ENCODE measurements at places on chromosomes 12 and 14.

DNA sequence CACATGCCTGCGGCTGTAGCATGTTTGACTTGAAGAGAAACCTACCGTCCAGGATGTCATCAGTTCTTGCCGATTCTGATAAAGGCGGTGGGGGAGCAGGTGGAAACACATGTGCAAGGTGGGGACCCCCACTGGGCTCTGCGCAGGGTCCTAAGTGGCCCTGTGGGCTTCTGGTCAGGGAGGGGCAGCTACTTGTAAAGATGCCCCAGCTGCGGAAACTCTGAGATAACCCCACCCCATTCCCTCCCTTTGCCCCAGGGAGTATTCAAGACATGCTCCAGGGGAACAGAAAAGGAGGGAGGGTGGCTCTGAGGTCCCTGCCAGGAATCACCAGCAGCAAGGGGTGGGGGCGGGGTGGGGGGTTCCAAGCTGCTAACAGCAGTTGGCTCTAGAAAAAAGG is 67.6 kb downstream of the PIWIL1 start:
- DNase-seq = no peak

DNA sequence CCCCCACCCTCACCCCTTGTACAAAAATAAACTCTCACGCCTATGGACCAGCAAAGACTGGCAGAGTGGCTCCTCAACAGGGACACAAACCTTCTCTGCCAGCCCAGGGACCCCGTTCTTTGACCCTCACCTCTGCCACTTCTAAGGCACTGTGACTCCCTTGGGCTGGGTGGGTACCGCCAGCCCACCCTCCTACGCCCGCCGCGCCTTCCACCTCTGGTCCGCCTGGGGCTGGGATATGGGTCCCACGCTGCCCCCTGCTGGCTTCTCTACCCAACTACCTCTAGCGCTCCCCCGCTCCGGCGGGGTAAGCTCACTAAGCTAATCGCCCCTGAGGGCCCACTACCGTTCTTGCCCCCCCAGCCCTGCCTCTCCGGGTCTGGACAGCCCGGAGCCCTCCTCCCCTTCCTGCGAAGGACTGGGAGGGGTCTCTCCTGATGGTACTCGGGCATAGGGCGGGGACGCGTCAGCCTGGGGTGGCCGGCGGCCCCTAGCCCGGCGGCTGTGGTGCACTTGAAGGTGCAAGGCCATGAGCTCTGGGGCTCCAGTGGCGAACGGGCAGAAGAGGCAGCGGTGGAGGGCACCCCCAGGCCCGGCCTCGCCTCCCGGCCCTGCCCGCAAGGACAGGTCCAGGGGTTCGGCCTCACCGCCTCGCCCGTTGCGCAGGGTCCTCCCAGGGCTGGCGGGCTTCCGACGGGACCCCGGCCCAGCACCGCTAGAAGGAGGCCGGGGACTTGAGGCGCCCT is 8.1 kb downstream of the ZNF219 start:
- no peak for DNase-seq

- no peak for DNase-seq
These were observed 88.3 kb downstream of the LRRK2 start for GRCh38 chr12:40312982-40313576.

- DNase-seq = no peak
These were observed 134.0 kb downstream of the PRKCH start for GRCh38 chr14:61455351-61455750.

- DNase-seq = no peak
These were observed 142.8 kb downstream of the LRFN5 start for GRCh38 chr14:41749429-41749828.

- DNase-seq = no peak
These were observed 1.2 kb downstream of the ATF7 start for GRCh38 chr12:53624956-53625355.

DNA sequence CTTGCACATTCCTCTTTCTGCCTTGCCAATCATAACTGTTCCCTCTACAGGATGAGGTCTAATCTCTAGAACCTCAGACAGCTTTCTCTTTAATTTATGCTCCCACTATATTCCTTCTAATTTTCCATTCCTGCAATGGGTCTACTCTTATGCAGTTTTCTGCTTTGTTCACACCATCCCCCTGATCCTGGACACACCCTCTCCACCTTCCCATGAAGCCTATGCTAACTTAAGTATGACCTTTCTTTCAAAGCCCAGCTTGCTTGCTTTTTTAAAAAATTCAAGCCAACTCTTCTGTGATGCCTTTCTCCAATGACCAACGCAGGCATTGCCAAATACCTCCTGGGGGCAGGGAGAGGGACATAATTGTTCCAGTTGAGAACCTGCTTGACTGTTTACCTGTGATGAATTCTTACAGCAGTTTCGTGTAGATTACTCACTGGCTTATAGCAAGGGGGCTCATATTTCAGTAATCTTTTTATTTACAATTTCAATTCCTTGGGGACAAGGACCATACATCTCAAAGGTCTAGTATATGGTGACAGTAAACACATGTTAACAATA is 7.8 kb downstream of the SLC38A1 start:
- DNase-seq = no peak

GRCh38 chr14:68248481-68249255 is 429.1 kb downstream of the RAD51B start:
- DNase-seq = no peak

All from stimulated activated CD8-positive, alpha-beta memory T cell treated with anti-CD3 and anti-CD28 coated beads, Interleukin-7, amount 100 ng/mL, for 4 hours (primary cell).